ENCODE measurements at places on chromosomes 1 and 21.

- DNase-seq: no peak
These were observed 2.9 kb downstream of the UBAP2L start for GRCh38 chr1:154223621-154224020.

- DNase-seq: peak; percentile 47
These were observed 1.9 kb downstream of the SMIM1 start for GRCh38 chr1:3774276-3774945.

DNA sequence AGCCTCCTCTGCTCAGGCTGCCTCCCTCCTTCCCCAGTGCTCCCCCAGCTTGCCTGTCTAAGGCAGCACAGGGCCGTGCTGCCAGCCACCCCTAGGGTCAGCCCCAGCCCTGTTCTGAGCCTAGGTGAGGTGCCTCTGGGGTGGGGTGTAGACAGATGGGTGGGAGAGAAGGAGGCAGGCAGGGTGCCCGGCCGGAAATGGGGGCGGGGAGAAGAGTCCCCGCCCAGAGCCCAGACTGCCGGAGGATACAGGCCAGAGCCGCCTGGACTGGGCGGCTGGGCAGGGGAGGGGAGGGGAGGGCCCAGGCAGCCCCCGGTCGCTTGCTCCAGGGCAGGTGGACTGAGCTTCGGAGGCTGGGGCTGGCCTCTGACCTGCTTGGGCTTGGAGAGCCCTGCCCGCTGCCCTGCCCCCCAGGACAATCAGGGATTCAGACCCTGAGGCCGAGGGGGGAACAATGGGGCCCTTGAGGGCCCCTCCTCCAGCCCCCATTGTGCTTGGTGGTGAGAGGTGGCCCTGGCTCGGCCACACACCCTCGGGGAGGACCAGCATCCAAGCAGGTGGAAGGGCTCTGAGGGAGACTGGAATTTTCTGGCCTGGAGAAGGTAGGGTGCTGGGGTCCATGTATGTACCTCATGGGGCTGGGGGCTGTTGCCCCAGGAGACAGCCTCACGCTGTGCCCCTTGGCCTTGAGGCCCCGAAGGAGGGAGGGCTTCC, at the start of gene GJC2:
TSS of gene GJC2 (plus strand) at position 525 of the 714 bp plus-strand sequence. CDS start 7,829 bp downstream, outside the sequence.
- peak; percentile 30 for DNase-seq

GRCh38 chr1:8462371-8462892, 144.5 kb downstream of the SLC45A1 start:
- no peak for DNase-seq

GRCh38 chr1:229059671-229060539, 211.0 kb upstream of the RAB4A start:
- DNase-seq: no peak

DNA sequence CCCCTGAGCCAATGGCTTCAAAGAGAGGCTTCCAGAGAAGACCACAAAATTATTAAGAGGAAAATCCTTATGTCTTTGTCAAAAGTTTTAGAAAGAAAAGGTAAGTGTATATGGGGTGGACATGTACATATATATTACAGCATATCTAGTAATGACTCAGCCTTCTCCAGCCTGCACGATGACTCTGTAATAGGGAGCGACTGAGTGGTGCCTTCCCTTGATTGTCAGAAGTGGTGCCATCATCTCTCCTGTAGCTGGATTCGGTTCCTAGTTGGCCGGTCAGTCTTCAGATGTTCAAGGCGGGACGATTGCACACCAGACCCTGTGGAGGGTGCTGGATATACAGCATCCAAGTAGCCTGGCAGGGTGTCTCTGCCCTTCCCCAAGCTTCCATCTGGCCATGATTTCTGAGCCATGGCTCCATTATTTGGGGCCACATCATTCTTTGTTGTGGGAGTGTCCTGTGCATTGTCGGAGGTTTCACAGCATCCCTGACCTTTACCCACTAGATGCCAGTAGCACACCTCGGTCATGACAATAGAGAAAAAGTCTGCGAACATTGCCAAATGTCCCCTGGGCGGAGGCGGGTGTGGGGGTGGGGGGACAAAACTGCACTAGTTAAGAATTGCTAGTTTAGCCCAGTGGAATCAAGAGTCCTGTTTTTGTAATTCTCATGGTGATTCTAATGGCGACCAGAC, 206.2 kb upstream of the KAZN start:
- DNase-seq: no peak

- DNase-seq: no peak
These were observed 1.8 kb upstream of the ACBD6 start for GRCh38 chr1:180504186-180504585.

GRCh38 chr1:98321191-98321590, 340.3 kb upstream of the SNX7 start:
- DNase-seq: no peak

DNA sequence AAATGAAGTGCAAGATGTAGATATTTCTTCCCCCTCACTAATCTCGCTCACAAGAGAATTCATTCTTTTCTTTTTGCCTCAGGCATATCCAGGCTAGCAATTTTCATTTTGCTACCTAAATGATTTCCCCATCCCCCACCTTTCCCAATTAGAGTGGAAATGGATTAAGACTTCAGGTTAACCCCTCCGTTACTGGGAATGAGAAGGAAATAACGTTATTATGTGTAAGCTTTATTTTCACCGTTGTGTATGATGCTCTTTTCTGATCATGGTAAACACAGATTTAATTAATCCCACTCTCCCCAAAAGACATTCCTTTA, 143.9 kb downstream of the RUNX1 start:
- DNase-seq: no peak

DNA sequence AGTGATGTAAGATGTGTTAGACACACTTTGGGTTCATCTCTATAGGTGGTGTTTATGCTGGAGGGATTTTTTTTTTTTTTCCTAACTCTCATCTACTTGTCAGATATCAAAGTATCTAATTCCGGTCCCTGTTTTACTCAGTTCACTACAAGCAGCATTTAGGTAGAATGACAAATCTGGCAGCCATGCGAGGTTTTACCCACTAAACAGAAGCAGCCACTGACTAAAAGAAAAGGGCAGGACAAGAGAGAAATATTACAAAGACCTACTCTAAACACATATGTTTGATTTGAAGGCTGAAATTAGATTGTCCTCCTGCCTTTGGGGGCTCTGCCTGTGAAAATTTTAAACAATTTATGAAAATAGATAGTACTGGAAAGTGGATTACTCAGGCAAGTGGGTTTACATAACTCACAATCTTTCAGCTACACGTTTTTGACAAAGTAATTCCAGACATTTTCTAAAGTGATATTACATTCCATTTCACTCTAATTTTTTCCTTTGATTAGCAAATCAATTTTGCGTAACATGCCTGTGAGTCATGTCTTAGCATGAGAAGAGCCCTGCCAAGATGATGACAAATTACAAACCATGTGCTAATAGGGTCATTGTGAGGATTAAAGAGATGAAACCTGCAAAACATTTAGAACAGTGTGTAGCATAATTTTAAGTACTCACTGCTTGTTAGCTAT, 172.6 kb downstream of the PLA2G4A start:
- DNase-seq: no peak

DNA sequence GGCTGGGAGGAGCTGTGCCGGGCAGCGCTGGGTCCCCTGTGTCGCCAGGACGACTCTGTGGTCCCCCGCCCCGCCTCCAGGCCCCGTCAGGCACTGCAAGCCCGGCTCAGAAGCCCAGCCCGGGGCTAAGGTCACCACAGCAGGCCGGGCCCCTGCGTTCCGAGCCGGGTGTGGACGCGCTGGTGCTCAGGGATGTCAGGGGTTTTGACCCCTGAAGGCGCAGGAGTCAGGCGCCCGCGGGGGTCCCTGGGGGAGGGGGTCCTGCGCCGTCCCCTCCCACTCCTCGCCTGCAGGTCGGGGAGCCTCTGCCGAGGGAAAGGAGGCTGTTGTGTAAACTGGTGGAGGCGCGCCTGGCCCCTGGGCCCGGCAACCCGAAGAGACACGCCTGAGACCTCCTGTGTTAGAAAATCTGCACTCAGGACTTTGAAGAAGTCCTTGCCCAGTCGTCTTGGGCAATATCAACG, 23.7 kb upstream of the TMEM54 start:
- no peak for DNase-seq

- DNase-seq: no peak
These were observed 657.4 kb upstream of the ADGRL4 start for GRCh38 chr1:79663916-79664315.

- DNase-seq: no peak
These were observed 47.4 kb downstream of the PTPRC start for GRCh38 chr1:198686069-198686728.

DNA sequence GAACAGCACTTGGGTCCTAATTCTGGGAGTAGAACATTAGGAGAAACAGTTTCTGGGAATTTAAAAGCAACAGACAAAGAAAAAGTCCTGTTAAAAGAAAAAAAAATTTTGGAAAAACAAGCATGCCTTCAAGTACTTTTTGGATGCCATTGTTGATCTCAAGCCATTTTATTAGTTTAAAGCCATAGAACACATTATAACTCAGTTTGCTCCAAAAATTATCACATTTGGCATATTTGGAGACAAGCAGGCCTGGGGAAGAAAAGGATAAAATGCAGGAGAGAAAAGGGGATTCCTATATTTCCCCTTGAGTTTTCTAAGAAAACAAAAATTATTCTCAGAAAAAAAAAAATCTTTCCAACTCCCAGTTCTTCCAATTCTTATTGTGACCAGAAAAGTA, 146.8 kb downstream of the TENT5C start:
- no peak for DNase-seq

- DNase-seq: no peak
These were observed 65.5 kb downstream of the PRRX1 start for GRCh38 chr1:170729225-170730002.

DNA sequence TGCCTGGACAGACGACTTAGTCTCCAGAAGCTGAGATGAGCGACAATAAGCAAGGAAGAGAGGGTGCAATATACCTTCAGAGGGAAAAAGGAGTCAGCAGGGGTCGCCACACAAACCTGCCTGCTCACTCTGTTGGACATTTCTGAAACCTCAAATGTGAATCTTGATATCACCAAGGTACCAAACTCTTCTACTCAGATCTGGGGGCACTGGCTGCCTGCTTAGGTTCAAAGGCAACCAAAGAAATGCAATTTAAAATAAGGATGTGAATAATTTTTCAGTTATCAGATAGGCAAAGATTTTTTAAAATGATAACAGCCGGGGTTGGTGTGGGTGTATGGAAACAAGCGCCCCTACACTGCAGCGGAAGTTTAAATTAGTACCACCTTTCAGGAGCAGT, 164.2 kb downstream of the HIVEP3 start:
- DNase-seq: no peak

- DNase-seq: no peak
These were observed 554.2 kb downstream of the NUF2 start for GRCh38 chr1:163875927-163876320.

DNA sequence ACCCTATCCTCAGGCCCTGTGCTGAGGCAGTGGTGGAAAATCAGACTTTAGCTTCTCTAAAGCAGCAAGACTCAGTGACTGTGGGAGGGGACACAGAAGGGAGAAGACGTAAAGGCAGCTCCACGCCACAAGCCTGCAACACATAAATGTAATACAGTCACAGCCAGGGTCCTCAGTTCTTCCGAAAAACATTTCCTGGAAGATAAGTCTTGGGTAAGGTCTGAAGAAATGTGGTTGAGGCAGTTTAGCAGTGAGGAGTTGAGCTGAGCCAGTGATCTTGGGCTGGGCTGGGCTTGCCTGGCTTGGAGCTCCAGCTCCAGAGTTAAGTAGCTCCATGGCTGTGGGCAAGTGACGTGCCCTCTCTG, 127.8 kb upstream of the ADAR start:
- DNase-seq: no peak

- DNase-seq: no peak
These were observed 1014.5 kb downstream of the BRINP3 start for GRCh38 chr1:189463166-189463565.

GRCh38 chr21:34073749-34074282, 438 bp downstream of the MRPS6 start:
- no peak for DNase-seq

DNA sequence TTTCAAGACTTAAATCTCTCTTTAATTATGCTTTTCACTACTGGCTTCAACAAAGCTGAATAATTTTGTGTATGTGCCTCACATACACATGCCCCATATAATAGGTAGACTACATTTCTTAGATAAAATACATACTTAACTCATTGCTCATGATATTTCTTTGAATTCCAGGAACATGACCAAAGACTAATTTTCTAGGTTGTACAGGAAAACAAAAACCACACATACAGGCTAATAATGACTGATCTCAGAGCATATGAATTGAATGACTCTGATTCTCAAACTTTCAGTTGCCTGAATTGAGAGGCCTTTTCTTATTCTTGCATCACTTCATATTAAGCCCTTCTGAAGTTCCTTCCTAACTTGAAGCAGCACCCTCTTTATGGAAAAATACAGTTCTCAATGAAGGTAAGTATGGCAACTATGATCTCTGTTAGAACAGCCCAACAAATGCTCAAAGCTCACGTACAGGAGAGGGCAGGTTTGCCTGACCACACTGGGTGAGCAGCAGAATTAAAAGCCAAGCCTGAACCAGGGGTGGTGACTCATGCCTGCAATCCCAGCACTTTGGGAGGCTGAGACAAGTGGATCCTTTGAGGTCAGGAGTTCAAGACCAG, 22.6 kb upstream of the UAP1 start:
- no peak for DNase-seq

GRCh38 chr1:173779936-173780335, 44.5 kb upstream of the DARS2 start:
- DNase-seq: no peak

- DNase-seq: no peak
These were observed 43.6 kb downstream of the DMRTB1 start for GRCh38 chr1:53502641-53503432.

DNA sequence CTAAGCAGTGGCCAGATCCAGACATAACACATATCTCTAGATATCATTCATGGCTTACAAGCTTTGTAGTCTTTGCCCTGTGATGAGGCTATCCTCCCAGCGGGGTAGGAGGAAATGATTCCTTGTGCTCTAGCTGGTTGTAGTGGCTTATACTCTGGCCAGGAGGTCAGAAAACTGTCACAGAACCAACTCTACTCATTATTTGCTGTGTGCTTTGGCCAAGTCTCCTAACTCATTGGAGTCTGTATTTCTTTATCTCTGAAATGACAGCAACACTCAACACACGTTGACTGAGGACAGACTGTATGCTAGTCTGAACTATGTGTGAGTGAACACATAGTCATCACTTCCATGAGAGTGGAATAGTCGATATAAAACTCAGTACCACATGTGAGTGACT, 116.7 kb upstream of the F3 start:
- DNase-seq: no peak

- DNase-seq: no peak
These were observed 17.4 kb upstream of the MYOG start for GRCh38 chr1:203103216-203103615.

GRCh38 chr1:186178426-186179043, 196.5 kb downstream of the TPR start:
- DNase-seq: no peak

- no peak for DNase-seq
These were observed 1114.2 kb downstream of the PLA2G4A start for GRCh38 chr1:187942986-187943385.

All from amygdala (tissue), 56 donors.